ENCODE measurements at places on chromosomes 7 and 10.

GRCh38 chr10:30436191-30436611 lies 2.2 kb downstream of the MAP3K8 start:
- H3K27me3 ChIP-seq, result no peaks in the 10 kb centered on the region
- H3K36me3 ChIP-seq, result peaks cover 10% of the 10 kb centered on the region
- H3K27ac ChIP-seq, result peak overlapping the region; percentile 97
- peak overlapping the region; percentile 87 for H3K4me3 ChIP-seq
- peaks cover 74% of the 10 kb centered on the region for H3K4me1 ChIP-seq

- H3K4me3 ChIP-seq, result no peak overlapping the region
- peaks cover 17% of the 10 kb centered on the region for H3K4me1 ChIP-seq
These were observed 45.8 kb upstream of the RHEB start for GRCh38 chr7:151565541-151565940.

DNA sequence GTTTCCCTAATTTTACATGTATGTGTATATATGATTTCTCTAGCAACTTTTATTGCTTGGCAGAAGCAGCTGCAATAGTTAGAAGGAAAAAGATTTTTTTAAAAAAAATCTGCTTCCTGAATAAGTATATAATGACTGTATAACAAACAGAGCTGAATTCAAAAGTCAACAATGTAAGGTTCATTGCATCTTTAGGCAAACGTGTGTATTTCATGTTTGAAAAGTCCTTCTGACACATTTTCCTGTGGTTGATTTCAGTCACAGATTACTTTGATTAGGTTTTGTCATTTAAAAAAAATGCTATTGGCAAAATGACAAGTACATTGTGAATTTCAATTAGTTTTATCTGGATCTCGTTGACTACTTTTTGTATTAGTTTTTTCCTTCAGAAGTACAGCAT lies 231.0 kb downstream of the CSTF2T start:
- H3K27ac ChIP-seq, result no peak overlapping the region
- no peak for DNase-seq
- no peaks in the 10 kb centered on the region for H3K27me3 ChIP-seq
- peaks cover 46% of the 10 kb centered on the region for H3K4me1 ChIP-seq
- no peak overlapping the region for H3K4me3 ChIP-seq
- no peaks in the 10 kb centered on the region for H3K36me3 ChIP-seq

DNA sequence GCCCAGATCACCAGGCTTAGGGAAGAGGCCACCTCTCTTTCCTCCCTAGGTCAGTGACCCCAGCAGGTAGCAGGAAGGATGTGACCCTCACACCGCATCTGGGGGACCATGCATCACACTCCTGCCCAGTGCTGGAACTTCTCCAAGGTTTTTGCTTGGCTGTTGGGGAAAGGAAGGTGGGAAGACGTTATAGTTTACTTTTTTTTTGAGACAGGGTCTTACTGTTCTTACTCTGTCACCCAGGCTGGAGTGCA lies 8.6 kb downstream of the ZCCHC24 start:
- no peaks in the 10 kb centered on the region for H3K27me3 ChIP-seq
- peaks cover 13% of the 10 kb centered on the region for H3K36me3 ChIP-seq
- DNase-seq, result no peak
- H3K27ac ChIP-seq, result peak overlapping the region; percentile 77

DNA sequence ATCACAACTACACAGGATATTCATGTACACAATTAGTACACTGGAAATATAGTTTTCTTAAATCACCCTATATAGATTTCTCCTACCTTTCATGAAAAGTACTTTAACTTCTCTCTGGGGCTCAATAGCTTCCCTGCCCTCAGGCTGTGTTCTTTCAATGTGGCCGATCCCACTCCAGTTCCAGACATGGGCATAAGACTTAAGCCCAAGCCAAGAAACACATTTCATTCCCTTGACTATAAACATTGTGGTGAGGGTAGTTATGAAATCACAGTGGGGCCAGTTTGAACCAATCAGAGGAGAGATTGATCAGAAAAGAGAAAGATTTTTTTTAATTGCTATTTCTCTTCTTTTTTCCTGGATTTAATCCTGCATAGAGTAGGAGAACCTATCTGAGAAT lies 904.6 kb upstream of the SORCS1 start:
- H3K36me3 ChIP-seq, result no peaks in the 10 kb centered on the region
- DNase-seq, result no peak
- no peaks in the 10 kb centered on the region for H3K4me1 ChIP-seq
- H3K27ac ChIP-seq, result no peak overlapping the region

- DNase-seq, result peak; percentile 78
- H3K4me3 ChIP-seq, result no peak overlapping the region
- no peaks in the 10 kb centered on the region for H3K4me1 ChIP-seq
- H3K27ac ChIP-seq, result no peak overlapping the region
- H3K27me3 ChIP-seq, result no peaks in the 10 kb centered on the region
These were observed 220.0 kb upstream of the KCND2 start for GRCh38 chr7:120052884-120053382.

GRCh38 chr7:24504836-24505235 lies 68.4 kb upstream of the PALS2 start:
- DNase-seq, result no peak
- H3K27ac ChIP-seq, result no peak overlapping the region
- no peaks in the 10 kb centered on the region for H3K36me3 ChIP-seq
- H3K4me3 ChIP-seq, result no peak overlapping the region
- no peaks in the 10 kb centered on the region for H3K27me3 ChIP-seq
- no peaks in the 10 kb centered on the region for H3K4me1 ChIP-seq

DNA sequence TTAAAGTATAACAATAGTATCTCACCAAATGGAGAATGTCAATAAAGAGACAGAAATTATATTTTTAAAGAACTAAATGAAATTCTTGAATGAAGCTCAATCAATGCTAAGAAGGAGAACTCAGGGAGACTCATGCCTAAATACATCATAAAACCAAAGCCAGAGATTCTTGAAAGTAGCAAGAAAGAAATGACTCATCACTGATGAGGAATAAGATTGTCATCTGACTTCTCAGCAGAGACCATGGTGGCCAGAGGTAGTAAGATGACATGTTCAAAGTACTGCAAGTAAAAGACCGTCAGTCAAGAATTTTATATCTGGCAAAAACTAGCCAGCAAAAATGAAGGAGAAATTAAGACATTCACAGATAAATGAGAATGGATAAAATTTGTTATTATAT lies 399.0 kb downstream of the GRID1 start:
- no peaks in the 10 kb centered on the region for H3K27me3 ChIP-seq
- H3K27ac ChIP-seq, result no peak overlapping the region
- H3K36me3 ChIP-seq, result no peaks in the 10 kb centered on the region
- H3K4me3 ChIP-seq, result no peak overlapping the region
- no peak for DNase-seq

- H3K4me3 ChIP-seq, result no peak overlapping the region
- H3K27me3 ChIP-seq, result no peaks in the 10 kb centered on the region
- peak overlapping the region; percentile 54 for H3K27ac ChIP-seq
These were observed 52.0 kb upstream of the FIGNL1 start for GRCh38 chr7:50502001-50502684.

DNA sequence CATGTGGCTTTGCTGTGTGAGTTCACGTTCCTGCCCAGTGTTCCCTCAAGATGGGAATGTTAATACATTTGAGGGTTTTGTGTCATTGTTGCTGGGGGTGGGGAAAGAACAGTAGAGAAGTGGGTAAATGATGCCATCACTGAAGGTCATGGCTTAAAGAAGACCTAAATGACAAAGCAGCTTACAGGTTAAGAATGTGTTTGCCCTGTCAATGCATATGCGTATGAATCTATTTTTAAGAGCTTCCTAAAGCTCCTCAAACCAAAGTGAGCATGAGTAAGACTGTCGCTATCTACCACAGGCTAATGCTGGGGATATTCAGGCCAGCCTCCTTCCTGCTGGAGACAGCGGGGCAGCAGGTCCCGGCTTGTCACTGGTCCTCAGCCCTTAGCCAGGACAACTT lies 162.9 kb downstream of the CREB5 start:
- DNase-seq, result no peak
- H3K27ac ChIP-seq, result no peak overlapping the region
- H3K36me3 ChIP-seq, result no peaks in the 10 kb centered on the region
- H3K4me3 ChIP-seq, result no peak overlapping the region
- no peaks in the 10 kb centered on the region for H3K27me3 ChIP-seq

GRCh38 chr10:105288613-105289012 lies 647.5 kb downstream of the SORCS3 start:
- no peaks in the 10 kb centered on the region for H3K27me3 ChIP-seq
- H3K4me3 ChIP-seq, result no peak overlapping the region
- H3K4me1 ChIP-seq, result no peaks in the 10 kb centered on the region
- H3K27ac ChIP-seq, result no peak overlapping the region
- H3K36me3 ChIP-seq, result no peaks in the 10 kb centered on the region
- DNase-seq, result no peak

- no peaks in the 10 kb centered on the region for H3K36me3 ChIP-seq
- no peak for DNase-seq
- H3K4me3 ChIP-seq, result no peak overlapping the region
- no peak overlapping the region for H3K27ac ChIP-seq
- no peaks in the 10 kb centered on the region for H3K4me1 ChIP-seq
These were observed 173.6 kb downstream of the ARL4A start for GRCh38 chr7:12861070-12861469.

DNA sequence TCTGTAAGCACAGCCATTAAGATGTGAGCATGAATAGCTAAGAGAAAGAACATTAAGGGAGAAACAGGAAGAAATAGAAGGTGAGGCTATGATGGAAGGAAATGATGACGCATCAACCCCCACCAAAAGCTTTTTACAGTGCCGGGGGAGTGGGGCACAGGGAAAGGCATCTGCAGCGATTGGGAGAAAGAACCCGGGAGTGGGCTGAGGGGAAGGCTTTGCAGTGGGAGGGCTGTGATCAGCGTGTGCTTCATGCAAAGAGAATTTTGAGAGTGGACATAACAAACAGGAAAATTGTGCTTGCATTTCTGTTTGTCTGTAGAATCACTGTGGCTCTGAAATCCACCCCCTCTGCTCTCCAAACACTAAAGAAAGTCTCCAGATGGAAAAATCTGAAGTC lies 250.8 kb downstream of the KCNMA1 start:
- peak overlapping the region; percentile 82 for H3K27ac ChIP-seq
- peaks cover 83% of the 10 kb centered on the region for H3K4me1 ChIP-seq
- H3K27me3 ChIP-seq, result no peaks in the 10 kb centered on the region
- H3K4me3 ChIP-seq, result no peak overlapping the region
- no peak for DNase-seq

GRCh38 chr10:55495555-55495954 lies 694.5 kb upstream of the PCDH15 start:
- H3K4me3 ChIP-seq, result no peak overlapping the region
- no peaks in the 10 kb centered on the region for H3K27me3 ChIP-seq
- no peak for DNase-seq
- no peaks in the 10 kb centered on the region for H3K4me1 ChIP-seq

DNA sequence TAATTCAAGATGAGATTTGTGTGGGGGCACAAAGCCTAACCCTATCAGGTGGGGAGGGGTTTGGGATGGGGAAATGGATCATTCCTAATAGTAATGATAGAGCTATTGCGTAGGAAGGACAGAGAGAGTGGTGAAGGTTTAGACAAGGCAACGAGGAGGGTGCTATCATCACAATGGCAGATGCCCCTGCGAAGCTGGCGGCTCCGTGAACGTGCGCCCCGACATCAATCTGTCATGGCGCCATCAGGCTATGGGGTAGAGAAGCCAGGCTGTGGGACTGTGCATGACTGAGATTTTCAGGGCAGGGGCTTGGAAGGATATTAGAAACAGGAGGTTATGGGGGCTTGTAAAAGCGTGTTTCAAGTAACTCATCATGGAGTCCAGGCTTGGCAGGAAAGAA lies 157.6 kb downstream of the ITGA8 start:
- no peaks in the 10 kb centered on the region for H3K27me3 ChIP-seq
- no peak for DNase-seq
- no peak overlapping the region for H3K4me3 ChIP-seq
- peaks cover 15% of the 10 kb centered on the region for H3K4me1 ChIP-seq
- H3K27ac ChIP-seq, result no peak overlapping the region

- no peaks in the 10 kb centered on the region for H3K36me3 ChIP-seq
- H3K4me1 ChIP-seq, result no peaks in the 10 kb centered on the region
- no peak overlapping the region for H3K4me3 ChIP-seq
These were observed 22.9 kb upstream of the MTPAP start for GRCh38 chr10:30371954-30372353.

DNA sequence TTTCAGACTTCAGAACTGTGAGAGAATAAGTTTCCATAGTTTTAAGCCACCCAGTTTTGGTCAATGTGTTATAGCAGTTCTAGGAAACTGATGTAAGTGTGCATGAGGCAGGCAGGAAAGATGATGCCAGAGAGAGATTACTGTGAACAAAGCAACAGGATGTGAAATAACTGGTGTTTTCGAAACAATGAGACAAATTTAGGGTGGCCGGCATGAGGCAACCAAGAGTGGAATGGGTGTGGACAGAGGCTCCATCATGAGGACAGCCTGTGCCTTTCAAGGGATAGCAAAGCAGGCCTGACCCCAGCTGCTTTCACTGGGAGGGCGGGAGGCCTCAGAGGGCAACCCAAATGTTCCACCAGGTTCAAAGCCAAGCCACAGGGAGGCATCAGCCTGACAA lies 67.3 kb upstream of the UCN3 start:
- no peaks in the 10 kb centered on the region for H3K36me3 ChIP-seq
- no peaks in the 10 kb centered on the region for H3K4me1 ChIP-seq
- H3K4me3 ChIP-seq, result no peak overlapping the region
- peak; percentile 77 for DNase-seq
- no peaks in the 10 kb centered on the region for H3K27me3 ChIP-seq

- H3K4me1 ChIP-seq, result peaks cover 14% of the 10 kb centered on the region
- no peak for DNase-seq
- H3K27ac ChIP-seq, result no peak overlapping the region
- H3K36me3 ChIP-seq, result no peaks in the 10 kb centered on the region
- no peak overlapping the region for H3K4me3 ChIP-seq
- H3K27me3 ChIP-seq, result no peaks in the 10 kb centered on the region
These were observed 112.1 kb downstream of the PRKG1 start for GRCh38 chr10:51186361-51186760.

DNA sequence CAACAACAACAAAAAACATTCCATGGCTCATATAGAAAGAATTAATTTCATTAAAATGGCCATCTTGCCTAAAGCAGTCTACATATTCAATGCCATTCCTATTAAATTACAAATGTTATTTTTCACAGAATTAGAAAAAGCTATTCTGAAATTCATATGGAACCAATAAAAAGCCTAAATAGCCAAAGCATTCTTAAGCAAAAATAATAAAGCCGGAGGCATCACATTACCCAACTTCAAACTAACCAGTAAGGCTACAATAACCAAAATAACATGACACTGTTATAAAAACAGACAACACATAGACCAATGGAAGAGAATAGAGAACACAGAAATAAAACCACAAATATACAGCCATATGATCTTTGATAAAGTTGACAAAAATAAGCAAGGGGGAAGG lies 330.4 kb downstream of the KIF20B start:
- DNase-seq, result no peak
- no peak overlapping the region for H3K27ac ChIP-seq
- H3K4me3 ChIP-seq, result no peak overlapping the region
- no peaks in the 10 kb centered on the region for H3K36me3 ChIP-seq
- no peaks in the 10 kb centered on the region for H3K27me3 ChIP-seq
- no peaks in the 10 kb centered on the region for H3K4me1 ChIP-seq

DNA sequence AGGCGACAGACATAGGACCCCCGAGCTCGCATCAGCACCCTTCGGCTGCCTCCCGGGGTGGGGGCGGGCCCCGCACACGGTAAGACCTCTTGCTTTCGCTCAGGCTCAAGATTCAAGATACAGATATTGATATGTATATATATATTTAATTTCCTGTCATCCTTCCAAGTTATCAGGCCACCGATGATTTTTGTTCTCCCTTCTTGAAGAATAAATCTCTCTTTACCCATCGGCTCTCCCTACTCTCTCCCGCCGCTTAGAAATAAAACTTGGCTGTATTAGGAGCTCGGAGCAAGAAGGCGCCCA lies 603 bp downstream of the ADRA2A start:
- H3K27me3 ChIP-seq, result peaks cover 91% of the 10 kb centered on the region
- no peak overlapping the region for H3K27ac ChIP-seq
- no peak for DNase-seq
- peaks cover 32% of the 10 kb centered on the region for H3K4me1 ChIP-seq
- H3K4me3 ChIP-seq, result peak overlapping the region; percentile 46
- H3K36me3 ChIP-seq, result no peaks in the 10 kb centered on the region
